ENCODE measurements at places on chromosomes 4 and X.

- DNase-seq: no peak
Measured at GRCh38 chr4:122483481-122483880, 27.0 kb upstream of the IL2 start.

DNA sequence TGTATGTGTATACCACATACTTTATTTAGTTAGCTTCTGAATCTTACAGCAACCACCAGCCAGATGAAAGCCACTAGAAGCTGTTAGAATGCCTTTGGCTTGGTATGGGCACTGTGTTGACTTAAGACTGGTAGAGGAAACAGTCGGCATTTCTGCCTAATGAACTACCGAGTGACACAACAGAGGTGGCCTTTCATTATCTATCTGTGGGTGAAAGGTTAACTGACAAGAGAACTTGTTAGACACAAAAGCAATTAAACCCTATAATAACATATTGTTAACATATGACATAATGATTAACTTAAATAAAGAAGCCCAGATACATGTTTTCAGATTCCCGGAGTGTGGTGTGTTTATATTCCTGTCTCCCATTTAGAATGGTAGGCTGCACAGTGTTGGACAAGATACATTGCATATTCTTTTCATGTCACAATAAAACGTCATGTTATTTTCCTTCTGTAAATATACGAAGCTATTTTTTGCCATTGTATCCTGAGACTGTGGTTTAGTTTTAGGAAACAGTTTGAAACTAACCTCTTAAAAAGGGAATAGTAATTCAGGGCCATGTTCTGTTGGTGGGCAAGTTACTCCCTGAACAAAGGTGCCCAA is 181.5 kb downstream of the SLIT2 start:
- no peak for DNase-seq

GRCh38 chrX:55028611-55029010 is 2.2 kb downstream of the ALAS2 start:
- no peak for DNase-seq

GRCh38 chr4:144820728-144821085 is 174.8 kb downstream of the HHIP start:
- DNase-seq: no peak

DNA sequence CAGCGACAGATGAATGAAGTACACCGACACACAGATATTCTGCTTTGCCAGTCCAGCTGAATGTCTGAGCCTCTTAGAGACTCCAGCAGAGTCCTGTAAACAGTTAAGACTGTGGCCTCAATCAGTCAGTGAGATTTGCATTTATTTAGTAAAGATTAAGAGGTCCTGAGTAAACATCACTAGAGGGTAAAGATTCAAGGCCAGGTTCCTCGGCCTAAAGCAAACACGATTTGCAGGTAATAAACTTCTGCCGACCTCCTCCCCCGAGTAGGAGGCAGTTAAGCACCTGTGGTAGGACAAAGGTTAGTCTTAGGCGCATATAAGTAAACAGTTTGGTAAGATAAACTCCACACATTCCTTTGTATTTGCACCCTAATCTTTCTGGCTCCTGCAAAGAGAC is 99.6 kb downstream of the CFAP47 start:
- DNase-seq: no peak

All from Ammon's horn (tissue), 1 donor.